ENCODE measurements at places on chromosomes 4 and X. TPM values are rescaled to one million over a fixed set of nuclear protein-coding genes. Genes with fewer than 3 reads are reported as not detected.

DNA sequence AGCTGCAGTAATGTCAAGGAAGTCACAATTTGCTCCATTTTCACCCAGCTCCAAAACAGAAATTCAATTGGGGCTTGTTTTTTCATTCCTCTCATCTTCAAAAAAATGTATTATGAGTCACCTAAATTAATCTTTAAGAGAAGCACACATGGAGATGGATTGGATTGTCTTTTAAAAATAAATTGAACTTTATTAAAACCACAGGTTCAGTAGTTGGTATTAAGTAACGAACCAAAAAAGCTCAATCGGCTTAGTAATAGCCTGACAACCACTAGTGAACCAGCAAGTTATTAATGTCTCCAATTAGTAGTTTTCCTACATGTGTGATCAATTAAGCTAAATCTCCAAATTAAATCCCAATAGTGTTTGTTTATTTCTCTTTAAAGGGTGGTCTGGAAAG lies 283.5 kb upstream of the GIMD1 start:
- H3K27ac ChIP-seq: no peak overlapping the region
- H3K36me3 ChIP-seq: no peaks in the 10 kb centered on the region

DNA sequence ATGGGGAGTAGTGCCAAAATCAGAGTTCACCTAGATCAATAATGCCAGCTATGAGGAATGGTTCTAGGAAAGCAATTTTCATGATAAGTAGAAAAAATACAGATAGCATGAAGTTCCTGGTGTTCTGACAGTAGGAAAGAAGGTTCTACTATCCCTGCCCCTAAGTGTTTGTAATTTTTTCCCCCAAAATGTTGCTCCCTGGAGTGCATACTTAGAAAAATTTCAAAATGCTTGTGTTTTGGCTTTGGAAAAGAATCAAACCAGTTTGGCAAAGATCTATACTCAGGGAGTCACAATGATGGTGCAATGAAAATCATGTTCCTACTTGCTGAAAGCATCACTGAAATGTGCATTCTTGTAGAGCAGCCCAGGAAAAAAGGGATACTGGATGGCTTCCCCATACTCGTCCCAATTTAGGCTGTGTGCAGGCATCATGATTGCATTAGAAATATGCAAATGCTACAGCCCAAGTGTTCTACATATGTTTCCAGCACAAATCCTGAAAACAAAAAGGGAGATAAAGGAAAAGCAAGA lies 74.7 kb downstream of the LPAR4 start:
- H3K27ac ChIP-seq: no peak overlapping the region
- no peaks in the 10 kb centered on the region for H3K36me3 ChIP-seq
- no peaks in the 10 kb centered on the region for H3K4me1 ChIP-seq
- H3K4me3 ChIP-seq: no peak overlapping the region
- no peaks in the 10 kb centered on the region for H3K27me3 ChIP-seq

- H3K36me3 ChIP-seq: no peaks in the 10 kb centered on the region
- no peaks in the 10 kb centered on the region for H3K27me3 ChIP-seq
- no peak overlapping the region for H3K27ac ChIP-seq
- no peak for DNase-seq
- peaks cover 10% of the 10 kb centered on the region for H3K4me1 ChIP-seq
Measured at GRCh38 chrX:115018040-115018647, 728 bp upstream of the IL13RA2 start.

DNA sequence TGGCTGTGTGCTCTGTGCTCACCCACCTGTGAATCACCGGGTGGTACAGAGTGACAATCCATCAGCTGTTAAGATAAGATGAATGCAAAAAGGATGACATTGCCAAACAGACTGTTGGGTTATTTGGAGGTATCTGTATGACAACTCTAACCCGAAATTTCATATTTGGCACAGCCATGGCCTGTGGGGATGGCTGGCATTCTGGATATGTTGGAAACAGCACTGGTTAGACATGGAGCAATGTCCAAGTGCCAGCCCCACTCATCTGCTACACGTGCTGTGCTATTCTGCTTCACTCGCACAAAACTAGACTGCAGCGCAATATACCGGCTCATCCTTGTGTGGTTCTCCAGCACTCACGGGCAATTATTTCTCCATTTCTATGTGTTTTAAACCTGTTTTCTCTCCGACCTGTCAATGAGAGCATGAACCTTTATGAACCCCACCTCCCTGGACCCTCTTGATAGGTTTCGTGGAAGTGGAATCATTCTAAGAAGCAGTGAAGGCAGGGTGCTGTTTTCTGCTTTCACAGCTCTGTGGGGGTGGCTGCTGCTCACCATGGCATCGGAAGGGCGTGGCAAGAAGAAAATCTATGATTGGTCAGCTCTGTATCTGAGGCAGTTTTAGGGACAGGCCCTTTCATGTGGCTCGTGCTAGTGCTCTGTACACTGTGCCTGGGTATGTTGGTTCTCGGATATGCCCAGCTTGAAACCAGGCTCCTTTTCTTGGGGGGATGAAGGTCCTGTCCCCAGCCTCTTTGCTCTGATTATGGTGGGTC lies 94.9 kb downstream of the ENPP6 start:
- DNase-seq: no peak
- H3K4me1 ChIP-seq: no peaks in the 10 kb centered on the region
- no peaks in the 10 kb centered on the region for H3K36me3 ChIP-seq
- no peak overlapping the region for H3K4me3 ChIP-seq
- H3K27ac ChIP-seq: no peak overlapping the region
- no peaks in the 10 kb centered on the region for H3K27me3 ChIP-seq

DNA sequence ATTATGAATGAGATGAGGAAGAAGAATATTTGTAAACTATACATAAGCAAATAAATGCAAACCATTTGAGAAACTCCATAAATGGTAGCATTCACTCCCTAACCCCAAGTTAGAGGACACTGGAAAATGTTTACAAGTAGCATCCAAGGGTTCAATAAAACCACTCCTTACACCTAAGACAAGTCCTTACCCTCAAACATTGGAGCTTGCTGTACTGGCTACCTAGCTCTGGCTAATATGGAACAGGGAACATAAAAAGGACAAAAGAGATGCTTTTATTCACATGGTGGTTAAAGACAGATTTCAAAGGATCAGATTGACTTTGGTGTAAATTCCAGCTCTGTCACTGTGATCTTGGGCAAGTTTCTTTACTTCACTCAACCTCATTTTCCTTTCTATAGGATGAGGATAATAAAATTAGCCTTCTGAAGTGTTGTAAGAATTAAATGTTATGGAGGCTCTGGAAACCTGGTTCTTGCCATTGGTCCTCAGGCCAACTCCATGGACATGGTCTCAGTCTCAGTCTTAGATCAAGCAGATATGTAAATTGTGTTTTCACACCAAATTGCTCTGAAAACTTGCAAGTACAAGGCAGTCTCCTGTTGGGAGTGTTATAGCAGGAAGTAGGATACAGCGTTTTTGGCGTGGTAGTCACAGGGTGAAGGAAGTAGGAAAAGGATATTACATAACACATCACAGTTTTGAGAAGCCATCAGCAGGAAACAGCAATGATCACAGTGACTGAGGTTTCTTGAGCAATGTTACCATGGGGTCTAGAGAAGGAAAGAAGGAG lies 3.3 kb downstream of the CXCL1 start:
- H3K27ac ChIP-seq: peak overlapping the region; percentile 42
- H3K27me3 ChIP-seq: no peaks in the 10 kb centered on the region
- H3K4me3 ChIP-seq: no peak overlapping the region
- peaks cover 35% of the 10 kb centered on the region for H3K4me1 ChIP-seq
- H3K36me3 ChIP-seq: no peaks in the 10 kb centered on the region
- DNase-seq: peak; percentile 62

DNA sequence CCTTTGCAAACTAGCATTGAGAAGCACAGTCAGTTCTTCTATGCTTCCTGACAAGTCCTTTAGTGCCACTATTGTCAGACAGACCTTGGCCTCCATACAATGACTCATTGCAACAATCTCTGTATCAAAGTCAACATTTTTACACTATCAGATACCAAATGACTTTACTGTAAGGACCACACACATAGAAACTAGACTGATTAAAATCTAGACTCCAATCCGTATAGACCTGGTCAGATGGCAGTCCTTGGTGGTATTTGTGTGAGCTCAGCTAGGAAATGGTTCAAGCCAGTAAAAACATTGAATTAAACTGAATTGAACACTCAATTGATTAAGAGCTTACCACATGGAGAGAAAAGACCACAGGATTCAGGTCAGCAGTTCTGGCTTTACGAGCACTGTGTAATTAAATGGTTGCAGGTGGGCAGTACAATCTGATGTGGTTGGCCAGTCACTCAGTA lies 549.8 kb upstream of the LCORL start:
- no peaks in the 10 kb centered on the region for H3K27me3 ChIP-seq
- DNase-seq: peak; percentile 55
- peaks cover 24% of the 10 kb centered on the region for H3K4me1 ChIP-seq
- H3K27ac ChIP-seq: no peak overlapping the region

DNA sequence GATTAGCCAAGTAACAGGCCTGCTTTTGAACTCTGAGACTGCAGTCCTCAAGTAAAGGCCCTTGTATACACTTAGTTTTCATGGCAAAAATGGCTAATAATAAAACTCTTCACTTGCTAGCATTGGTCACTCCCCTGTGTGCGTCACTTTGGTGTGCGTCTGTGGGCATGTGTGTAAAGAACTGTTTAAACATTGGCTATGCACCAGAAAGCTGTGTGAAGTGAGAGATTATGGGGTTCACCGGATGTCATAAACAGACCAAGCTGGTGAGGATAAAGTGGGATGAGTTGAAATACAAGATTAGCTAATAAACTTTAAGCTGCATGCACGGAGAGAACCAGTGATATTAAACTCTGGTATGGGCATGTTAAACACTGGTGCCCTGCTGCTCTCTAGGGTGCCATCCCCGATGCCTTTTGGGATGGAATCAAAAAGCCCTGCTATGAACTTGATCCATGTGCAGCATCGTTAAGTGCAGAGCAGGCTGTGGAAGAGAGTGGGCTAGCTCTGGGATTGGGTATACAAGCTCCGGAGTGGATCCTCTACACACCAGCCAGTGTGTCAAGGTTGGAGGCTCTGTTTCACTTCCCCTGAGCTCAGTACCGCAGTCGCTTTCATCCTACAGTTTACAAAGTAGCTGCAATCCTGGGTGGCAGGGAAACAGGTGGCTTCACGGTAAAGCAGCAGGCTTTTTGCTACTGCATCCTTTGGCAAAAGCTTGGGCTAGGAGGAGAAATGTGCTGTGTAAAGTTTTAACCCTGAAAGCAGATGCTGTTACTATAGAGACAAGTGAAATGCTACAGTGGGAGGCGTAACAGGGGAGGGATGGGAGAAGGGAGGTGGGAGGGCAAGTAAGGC lies 108.3 kb upstream of the SLC4A4 start:
- H3K4me3 ChIP-seq: no peak overlapping the region
- no peaks in the 10 kb centered on the region for H3K4me1 ChIP-seq
- no peaks in the 10 kb centered on the region for H3K36me3 ChIP-seq

GRCh38 chrX:43716696-43717095 lies 60.6 kb downstream of the MAOA start:
- no peaks in the 10 kb centered on the region for H3K27me3 ChIP-seq
- DNase-seq: no peak
- no peak overlapping the region for H3K27ac ChIP-seq
- no peaks in the 10 kb centered on the region for H3K4me1 ChIP-seq
- H3K4me3 ChIP-seq: no peak overlapping the region

DNA sequence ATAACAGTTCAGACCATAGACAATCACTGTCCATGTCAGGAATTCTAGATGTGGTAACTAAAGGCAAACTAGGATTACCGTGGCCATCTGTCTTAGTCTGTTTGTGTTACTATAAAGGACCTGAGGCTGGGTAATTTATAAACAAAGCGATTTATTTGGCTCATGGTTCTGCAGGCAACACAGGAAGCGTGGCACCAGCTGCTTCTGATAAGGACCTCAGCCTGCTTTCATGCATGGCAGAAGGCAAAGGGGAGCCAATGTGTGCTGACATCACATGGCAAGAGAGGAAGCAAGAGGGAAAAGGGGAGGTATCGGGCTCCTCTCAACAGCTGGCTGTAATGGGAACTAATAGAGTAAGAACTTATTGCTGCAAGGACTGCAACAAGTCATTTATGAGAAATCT lies 376.7 kb downstream of the GPM6A start:
- no peaks in the 10 kb centered on the region for H3K4me1 ChIP-seq
- no peak overlapping the region for H3K27ac ChIP-seq
- H3K4me3 ChIP-seq: no peak overlapping the region

GRCh38 chr4:147057611-147058190 lies 112.0 kb upstream of the TTC29 start:
- DNase-seq: peak; percentile 78
- no peaks in the 10 kb centered on the region for H3K36me3 ChIP-seq
- peaks cover 9% of the 10 kb centered on the region for H3K4me1 ChIP-seq
- H3K27ac ChIP-seq: peak overlapping the region; percentile 42
- peak overlapping the region; percentile 58 for H3K4me3 ChIP-seq

DNA sequence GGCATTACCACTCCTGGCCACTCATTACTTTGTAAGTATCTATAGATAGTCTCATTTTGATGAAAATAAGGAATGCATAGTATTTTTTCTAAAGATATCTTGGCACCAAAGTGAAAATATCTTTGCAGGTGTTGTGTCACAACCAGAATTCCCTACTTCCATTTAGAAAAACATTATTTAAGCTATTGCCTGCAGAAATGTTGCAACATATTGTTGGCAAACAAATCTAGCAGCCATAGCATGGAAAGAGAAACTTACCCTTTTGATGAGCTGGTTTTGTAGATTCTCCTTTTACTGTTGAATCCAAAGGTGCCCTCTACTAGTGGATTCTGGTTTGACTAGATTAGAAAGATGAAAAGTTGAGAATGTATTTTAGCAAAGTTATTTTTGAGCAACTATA lies 138.8 kb downstream of the AREG start:
- no peaks in the 10 kb centered on the region for H3K36me3 ChIP-seq
- no peaks in the 10 kb centered on the region for H3K27me3 ChIP-seq
- DNase-seq: no peak
- H3K27ac ChIP-seq: no peak overlapping the region
- H3K4me1 ChIP-seq: no peaks in the 10 kb centered on the region
- H3K4me3 ChIP-seq: no peak overlapping the region

GRCh38 chr4:123404533-123404932 lies 7.9 kb downstream of the SPRY1 start:
- no peaks in the 10 kb centered on the region for H3K27me3 ChIP-seq
- H3K27ac ChIP-seq: no peak overlapping the region
- DNase-seq: no peak
- no peak overlapping the region for H3K4me3 ChIP-seq

- H3K27ac ChIP-seq: no peak overlapping the region
- H3K4me3 ChIP-seq: peak overlapping the region; percentile 85
- H3K27me3 ChIP-seq: no peaks in the 10 kb centered on the region
- peaks cover 25% of the 10 kb centered on the region for H3K4me1 ChIP-seq
- no peak for DNase-seq
Measured at GRCh38 chr4:89055157-89056080, 1.6 kb downstream of the FAM13A start.

GRCh38 chr4:59222221-59222620 lies 1977.9 kb upstream of the ADGRL3 start:
- no peak for DNase-seq
- H3K27ac ChIP-seq: no peak overlapping the region
- no peaks in the 10 kb centered on the region for H3K36me3 ChIP-seq
- no peak overlapping the region for H3K4me3 ChIP-seq

SLC34A2 gene
- not detected for total RNA-seq

GATA1 gene
- not detected for total RNA-seq

ATOH1 gene
- total RNA-seq: not detected

SPANXC gene
- total RNA-seq: not detected

HTRA3 gene
- 8.2 TPM for total RNA-seq

WDR17 gene
- total RNA-seq: 0.42 TPM

PLP2 gene
- total RNA-seq: 153 TPM

KIT gene
- 39.7 TPM for total RNA-seq
